ENCODE measurements at places on chromosomes 3 and 15.
A peak's percentile ranks its signal among the peaks of the same experiment; 100 is the strongest.

GRCh38 chr15:42704492-42704926, 32.4 kb downstream of the CDAN1 start:
- DNase-seq, result peak; percentile 78

DNA sequence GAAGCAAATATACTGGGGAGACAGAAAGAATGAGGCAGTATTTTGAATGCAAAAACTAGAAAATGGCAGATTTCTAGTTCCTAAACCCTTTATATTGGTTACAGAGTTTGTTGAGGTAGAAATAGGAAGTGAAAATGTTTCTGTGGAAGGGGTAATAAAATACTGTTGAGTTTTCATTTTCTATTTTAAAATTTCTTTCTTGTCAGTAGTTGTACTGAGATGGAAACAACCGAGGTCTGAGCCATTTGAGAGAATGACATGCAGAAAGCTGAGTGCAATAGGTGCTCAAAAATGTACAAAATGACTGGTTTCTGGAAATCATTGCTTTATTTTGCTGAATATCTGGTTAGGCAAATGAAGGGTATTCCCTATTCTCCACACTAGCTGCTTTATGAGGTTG, 361.4 kb downstream of the CHL1 start:
- DNase-seq, result no peak

DNA sequence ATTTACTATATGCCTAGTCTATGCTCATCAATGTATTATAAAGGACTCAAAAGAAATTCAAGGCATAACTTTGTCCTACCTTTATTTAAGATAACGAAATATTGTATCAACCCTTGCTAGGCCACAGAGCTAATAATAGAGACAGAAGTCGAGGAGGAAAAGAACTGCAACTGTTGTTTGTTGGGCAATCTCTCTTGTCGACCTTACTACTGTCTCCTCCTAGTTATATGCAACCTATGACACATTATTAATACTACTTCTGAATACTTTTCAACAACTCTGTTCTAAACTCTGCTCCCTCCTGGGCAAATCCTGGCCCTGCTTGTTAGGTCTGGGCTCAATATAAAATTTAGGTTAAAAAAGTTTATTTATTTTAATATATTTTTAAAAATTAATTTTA, 24.6 kb downstream of the SPPL2A start:
- no peak for DNase-seq

GRCh38 chr15:61090386-61091288, 138.5 kb downstream of the RORA start:
- no peak for DNase-seq

DNA sequence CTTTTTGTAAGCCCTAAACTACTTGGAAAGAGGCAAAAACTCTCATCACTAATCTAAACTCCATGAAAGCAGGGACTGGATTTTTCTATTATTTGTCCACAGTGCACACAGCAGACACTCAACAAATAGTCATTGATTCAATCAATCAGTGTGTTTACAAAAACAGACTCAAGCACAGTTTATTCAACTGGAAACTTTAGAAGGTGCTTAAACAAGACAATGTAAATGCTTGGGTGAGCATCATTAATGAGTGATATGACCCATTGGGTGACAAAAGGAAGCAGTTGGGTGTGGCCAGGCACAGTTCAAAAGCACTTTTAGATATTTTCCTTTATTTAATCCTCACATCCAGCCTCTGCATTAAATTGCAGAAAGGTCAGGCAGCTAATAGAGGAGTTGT, 32.0 kb upstream of the PPP4R2 start:
- DNase-seq, result no peak

GRCh38 chr3:2870724-2871333, 239.3 kb downstream of the IL5RA start:
- no peak for DNase-seq

DNA sequence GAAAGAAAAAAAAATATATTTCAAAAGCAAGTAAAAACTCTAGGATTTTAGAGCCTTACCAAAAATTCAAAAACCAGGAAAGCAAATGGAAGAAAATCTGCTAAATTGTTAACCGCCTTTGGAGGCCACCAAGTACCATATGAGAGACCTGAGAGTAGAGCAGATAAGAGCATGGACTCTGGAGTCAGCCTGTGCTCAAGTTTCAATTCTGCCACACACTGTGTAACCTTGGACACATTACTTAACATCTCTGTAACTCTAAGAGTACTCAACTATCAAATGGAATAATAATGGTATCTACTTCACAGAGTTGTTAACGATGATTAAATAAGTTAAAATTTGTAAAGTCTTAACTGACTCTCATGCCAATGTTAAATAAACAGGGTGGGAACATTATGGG, 12.7 kb downstream of the RBSN start:
- DNase-seq, result no peak

DNA sequence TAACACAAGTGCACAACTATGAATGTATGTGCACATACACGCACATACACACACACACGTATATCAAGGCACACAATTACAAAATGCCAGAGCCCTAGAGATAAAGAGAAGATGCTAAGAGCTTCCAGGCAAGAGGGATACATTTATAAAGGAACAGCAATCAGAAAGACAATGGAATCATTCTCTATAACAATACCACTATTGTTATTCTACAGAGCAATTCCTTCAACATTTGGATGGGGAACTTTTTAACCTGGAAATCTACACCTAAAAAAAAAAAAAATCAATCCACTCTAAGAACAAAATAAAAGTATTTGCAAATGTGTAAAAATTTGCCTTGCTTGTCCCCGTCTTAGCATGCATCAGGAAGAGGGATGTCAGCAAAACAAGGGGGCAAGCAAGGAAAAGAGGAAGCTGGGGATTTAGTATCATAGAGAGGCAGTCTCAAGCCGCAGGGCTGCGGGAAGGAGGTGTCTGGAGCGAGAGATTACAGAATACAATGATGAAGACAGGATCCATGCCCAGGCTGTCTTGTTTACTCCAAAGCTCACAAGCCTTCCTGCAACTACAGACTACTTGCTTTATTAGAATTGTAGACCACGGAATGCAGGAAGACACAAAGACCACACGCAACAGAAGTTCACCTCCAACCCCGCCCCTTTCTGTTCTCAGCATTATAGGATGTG, 220.2 kb downstream of the NTRK3 start:
- no peak for DNase-seq

DNA sequence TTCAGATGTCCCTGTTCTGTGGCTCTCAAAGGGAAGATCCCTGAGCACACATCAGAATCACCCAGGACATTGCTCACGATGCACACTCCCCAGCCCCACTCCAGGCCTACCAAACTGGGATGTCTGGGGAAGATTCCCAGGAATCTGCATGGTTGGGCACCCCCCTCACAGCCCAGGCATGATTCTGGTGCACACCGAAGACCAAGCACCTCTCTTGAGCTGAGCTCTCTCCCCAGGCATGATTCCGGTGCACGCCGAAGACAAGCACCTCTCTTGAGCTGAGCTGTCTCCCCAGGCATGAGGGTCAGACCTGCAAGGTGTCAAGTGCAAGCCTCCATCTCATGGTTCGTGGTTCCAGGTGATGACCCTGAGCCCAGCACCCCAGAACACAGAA, 112.2 kb upstream of the MEF2A start:
- no peak for DNase-seq

- DNase-seq, result no peak
Observed at GRCh38 chr3:177317247-177317646, 120.0 kb upstream of the TBL1XR1 start.

- no peak for DNase-seq
Observed at GRCh38 chr3:66789580-66790237, 208.4 kb upstream of the KBTBD8 start.

DNA sequence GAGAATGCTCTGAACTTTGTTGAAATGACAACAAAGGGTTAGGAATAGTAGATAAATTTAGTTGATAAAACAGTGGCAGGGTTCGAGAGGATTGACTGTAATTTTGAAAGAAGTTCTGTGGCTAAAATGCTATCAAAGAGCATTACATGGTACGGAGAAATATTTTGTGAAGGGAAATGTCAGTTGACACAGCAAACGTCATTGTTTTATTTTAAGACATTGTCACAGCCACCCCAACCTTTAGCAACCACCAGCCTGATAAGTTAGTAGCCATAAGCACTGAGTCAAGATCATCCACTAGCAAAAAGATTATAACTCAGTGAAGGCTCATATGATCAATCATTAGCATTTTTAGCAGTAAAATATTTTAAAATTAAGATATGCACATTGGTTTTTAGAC, 8.7 kb upstream of the ST3GAL6 start:
- no peak for DNase-seq

GRCh38 chr15:51004103-51004551, 90.6 kb downstream of the TNFAIP8L3 start:
- peak; percentile 59 for DNase-seq

- DNase-seq, result no peak
Observed at GRCh38 chr15:32843219-32843815, 125.5 kb downstream of the GREM1 start.

- no peak for DNase-seq
Observed at GRCh38 chr3:61582846-61583245, 21.5 kb downstream of the PTPRG start.

DNA sequence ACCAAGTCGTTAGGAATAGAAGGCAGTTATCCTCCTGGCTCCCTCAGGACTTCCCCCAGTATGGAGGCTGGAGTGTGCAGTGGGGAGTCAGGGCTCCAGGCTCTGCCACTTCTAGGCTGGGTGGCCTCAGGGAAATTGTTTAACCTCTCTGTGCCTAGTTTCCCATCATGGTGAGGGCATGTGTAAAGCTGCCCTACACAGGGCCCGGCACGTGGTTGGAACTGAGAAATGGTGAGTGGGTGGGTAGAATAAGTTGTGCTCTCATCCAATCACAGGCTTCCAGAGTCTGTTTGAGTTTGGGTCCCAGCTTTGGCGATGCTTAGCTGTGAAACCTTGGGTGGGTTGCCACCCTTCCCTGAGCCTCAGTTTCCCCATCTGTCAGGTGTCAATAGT, 117.3 kb downstream of the FBLN2 start:
- no peak for DNase-seq

- peak; percentile 49 for DNase-seq
Observed at GRCh38 chr3:13215940-13216546, 142.8 kb upstream of the IQSEC1 start.

DNA sequence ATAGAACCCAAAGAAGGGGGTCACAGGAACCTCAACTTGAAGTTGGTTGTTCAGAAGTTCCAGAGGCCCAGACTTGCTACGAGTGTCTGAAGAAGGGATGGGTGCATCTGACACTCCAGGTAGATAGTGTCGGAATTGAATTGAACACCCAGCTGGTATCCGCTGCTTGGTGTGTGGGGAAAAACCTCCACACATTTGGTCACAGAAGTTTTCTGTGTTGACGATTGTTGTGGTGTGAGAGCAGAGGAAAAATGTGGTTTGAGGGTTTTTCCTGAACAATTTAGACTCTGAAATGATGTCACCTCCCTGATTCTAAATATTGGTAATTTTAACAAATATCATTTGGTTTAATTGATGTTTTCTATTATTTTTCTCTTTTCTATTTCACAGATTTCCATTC, 218.8 kb upstream of the CTNNB1 start:
- no peak for DNase-seq

DNA sequence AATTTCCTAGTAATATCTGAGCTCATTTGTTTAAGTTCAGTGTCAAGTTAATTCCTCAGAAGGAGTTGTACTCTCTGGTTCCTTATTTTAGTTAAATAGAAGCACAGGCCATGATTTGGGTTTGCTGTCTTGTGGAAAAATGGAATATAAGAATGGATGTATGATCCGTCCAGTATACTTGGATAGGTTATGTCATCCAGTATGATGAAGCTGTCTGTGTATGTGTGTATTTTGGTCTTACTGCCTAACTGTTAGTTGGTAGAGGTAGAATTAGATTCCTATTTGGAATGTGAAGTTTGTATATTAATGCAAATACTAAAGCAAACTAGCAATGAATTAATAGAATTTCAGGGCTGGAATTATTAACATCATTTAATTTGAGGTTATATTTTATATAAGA, 7.9 kb downstream of the KBTBD8 start:
- no peak for DNase-seq

DNA sequence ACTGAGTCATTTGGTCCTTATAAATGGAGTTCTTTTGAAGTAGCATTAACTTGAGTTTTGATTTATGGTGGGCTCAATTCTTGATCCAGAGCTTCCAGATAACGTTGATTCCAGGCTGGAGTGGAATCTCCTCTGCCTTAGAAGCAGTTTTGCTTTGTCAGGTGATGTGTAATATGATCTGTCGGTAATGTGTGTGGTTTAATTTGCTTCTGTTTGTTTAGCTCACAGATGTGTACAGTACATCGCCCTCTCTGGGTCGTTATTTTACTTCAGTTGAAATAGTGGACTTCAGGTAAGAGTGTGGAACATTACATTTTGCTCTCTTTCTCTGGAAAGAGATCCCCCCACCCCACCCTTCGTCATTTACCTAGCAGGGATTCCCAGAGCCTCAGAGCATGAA, 23.1 kb downstream of the C3orf52 start:
- no peak for DNase-seq

DNA sequence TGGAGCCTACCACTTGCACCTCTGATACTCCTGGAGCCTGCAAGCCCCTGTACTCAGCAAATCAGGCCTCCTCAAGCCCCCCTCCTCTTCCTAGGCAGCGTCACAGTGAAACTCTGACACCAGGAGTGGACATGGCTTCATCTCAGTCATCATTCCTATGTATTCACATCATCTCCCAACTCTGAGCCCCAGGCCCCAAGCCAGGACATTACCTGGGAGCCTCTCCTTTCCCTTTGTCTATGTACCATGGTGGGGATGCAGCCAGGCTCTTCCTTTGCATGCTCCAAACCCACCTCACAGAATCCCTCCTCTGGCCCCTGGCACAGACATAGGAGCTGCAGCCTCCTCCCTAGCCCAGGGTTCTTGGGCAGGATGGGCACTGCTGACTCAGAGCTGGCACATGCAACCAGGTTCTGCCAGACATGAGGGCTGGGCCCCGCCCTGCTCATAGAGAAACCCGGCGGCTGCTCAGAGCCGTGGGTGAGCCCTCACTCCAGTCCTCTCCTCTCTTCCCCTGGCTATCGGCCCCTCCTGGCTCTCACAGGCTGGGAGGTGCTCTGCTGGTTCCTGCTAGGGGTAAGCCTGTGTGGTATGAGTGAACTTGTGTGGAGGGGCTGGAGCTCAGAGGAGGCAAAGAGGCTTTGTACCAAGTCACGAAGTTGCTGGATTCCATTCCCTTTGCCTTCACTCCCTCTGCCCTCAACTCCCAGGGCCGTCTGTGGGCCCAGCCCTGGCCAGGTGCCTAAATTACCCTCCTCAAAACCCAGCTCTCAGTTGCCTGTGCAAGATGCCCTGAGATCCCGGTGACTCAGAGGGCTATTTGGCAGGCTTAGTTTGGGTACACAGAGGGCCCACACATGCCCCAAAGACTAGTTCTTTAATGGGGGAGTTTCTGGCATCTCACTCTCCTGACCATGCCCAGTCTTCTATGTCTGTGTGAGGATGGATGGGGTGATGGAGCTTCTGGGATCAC, 1.9 kb upstream of the PLCD1 start:
- DNase-seq, result peak; percentile 46

All from fibroblast of the aortic adventitia (primary cell).